Stimulated activated CD4-positive, alpha-beta T cell treated with anti-CD3 and anti-CD28 coated beads, TNF-alpha, amount 100 ng/mL, for 1 hour (primary cell): ENCODE measurements at places on chromosomes 11 and 22.

GRCh38 chr11:112200252-112200651, 24.9 kb downstream of the BCO2 start:
- DNase-seq = no peak

DNA sequence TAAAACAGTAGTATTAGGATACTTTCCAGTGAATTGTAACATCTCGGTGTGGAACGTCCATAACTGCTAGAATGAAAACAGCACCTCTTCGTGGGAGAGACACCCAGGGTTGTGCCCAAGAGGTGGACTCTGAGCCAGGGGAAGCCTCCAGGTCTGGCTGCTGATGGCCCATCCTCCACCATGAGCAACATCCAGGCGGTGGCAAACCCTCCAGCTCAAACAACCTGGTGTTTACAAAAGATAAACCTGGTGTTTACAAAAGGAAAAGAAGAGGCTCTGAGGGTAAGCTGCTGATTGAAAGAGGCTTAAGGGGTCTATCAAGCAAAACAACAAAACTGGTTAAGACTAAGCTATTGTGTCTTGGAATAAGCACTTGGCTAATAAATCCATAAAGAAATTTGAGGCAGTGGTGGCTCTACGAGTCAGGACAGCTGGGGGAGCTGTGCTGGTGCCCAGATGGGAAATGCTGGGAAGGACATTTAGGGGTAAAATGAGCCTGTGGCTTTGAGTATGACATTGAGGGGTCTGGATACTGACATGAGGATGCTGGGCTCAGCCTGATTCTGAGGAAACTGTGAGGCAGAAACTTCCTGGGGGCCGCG, 909.0 kb downstream of the BRD1 start:
- DNase-seq = no peak

DNA sequence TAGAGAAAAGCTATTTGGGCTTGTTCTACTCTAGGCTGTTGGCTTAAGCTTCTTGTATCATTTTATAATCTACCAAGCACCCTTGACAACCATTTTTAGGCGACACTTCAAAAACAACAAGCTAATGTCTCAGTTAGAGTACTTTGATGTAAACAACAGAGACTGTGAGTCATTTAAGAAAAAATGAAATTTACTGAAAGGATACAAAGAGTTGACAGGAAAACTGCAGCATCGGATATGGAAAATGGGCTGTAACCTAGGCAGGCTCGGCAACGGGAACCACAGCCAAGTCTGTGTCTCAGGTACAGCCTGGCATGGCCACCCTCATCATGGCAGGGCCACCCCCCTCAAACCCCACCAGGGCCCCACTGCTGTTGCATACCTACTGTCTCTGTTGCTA, 4.4 kb upstream of the RNF169 start:
- no peak for DNase-seq

DNA sequence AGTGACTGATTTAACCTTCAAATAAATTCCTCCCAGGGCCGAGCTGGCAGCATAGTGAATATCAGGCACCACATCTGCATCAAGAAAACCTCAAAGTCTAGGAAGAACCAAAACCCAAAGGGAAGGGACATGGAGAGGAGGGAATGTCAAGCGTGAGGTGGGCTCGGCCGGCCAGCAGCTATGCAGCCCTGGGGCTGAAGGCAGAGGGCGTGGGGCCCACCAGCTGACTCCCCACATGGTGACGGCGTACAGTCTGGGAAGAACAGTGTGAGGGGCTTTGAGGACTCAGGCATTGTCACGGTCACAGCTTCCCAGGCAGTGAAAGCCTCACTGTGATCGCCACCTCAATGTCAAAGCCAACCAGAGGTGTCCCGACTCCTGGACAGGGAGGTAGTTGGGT, 412.5 kb downstream of the SHANK2 start:
- DNase-seq = no peak

DNA sequence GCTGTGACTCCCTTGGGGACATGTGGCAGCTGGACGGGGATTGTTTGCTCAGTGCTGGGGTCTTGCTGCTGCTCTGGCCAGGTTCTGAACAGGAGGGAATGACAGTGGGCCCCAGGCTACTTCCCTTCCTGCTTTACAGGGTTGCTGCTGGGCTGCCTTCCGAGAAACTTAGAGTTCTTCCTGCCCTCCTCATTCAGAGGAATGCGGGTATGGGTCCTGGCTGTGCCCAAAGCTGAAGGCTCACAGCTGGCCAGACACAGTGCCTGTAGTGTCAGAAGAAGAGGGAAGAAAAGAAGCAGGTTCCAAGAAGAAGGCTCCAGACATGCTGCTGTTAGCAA, 108.3 kb upstream of the PARVA start:
- no peak for DNase-seq

GRCh38 chr11:78620159-78620558, 45.5 kb upstream of the NARS2 start:
- no peak for DNase-seq

DNA sequence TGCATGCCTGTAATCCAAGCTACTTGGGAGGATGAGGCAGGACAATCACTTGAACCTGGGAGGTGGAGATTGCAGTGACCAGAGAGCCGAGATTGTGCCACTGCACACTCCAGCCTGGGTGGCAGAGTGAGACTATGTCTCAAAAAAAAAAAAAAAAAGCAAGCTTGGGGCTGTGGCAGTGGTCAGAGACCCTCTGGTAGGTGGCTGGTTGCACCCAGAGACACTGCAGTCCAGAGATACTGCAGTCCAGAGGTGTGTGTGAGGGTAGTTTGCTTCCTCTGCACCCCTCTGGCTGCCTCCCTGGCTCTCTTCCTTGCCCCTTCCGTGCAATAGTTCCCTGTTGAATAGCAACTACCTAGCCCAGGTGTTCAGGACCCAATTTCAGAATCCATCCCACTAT, 1.7 kb upstream of the CCDC134 start:
- DNase-seq = no peak

GRCh38 chr22:44819966-44820631, 67.7 kb downstream of the ARHGAP8 start:
- DNase-seq = no peak

GRCh38 chr11:101030015-101030414, 99.6 kb downstream of the PGR start:
- DNase-seq = no peak

- no peak for DNase-seq
Observed at GRCh38 chr11:102476812-102477211, 24.2 kb upstream of the TMEM123 start.

DNA sequence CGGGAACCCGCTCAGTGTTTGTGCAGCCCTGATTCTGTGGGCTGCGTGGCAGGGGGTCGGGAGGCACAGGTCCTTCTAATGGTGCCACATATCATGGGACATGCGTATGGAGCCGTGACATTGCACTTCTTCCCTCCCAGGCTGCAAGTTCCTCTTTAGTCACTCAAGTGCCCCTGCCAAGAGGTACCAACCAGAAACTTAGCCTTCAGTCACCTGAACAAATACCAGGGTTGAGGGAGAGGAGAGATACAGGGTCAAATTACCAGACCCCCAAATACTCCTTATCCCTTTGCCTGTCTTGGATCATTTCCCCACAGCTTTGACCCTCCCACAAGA, 209.1 kb downstream of the BUD13 start:
- no peak for DNase-seq

DNA sequence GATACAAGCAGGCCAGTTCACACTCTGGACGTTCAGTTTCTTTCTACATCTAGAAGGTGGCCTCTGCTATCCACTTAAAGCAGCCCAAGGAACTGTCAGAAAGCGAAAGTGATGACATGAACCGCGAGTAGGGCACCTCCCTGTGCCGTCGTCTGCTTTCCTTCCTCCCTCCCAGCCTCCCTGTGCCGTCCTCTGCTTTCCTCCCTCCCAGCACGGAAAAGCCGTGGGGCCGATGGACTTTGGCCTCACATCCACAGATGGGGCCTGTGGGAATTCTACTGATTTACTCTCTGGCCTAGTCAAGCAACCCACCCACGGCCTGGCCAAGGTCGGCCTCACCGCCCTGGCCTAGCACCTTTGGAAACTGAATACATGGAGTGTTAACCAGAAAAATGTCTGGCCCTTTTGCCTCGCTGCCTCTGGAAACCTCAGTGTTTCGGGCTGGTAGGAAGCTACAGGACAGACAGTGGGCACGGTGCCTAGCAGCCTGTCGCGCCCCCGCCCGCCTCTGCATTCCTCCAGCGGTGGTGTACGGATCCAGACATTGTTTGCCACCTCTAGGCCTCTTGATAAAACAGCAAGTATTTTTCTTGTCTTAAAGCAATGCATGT, 14.2 kb downstream of the PEX26 start:
- DNase-seq = no peak

DNA sequence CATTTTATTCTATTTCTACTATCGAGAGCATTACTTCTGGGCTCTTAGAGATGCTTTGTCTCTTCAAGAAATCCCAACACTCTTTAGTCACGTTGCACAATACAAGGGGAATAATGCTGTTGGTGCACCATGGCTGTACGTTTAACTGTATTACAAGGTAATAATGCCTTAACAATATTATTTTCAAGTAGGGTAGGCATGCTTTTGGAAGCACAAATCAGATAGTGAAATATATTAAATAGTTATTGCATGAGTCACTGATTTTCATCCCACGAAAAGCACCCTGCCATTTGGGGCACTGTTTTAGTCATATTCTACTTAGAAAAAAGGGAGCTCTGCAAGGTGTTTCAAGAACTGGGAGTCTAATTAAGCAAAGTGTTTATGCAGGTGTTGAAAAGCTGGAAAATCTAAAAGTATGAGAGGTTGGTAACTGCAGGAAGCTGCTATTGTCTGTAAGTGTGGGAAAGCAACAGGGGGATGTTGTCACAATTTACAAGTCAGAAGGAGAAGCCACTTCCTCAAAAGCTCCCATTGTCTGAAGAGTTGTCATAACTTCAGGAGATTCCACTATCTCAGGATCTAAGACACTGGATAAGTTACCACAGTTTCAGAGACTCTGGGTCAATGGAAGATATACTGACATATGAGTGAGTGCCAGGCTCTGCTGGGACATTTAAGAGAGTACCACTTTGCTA, 218.2 kb downstream of the JRKL start:
- no peak for DNase-seq

GRCh38 chr22:47787501-47788227, 1025.2 kb downstream of the TBC1D22A start:
- no peak for DNase-seq

- no peak for DNase-seq
Observed at GRCh38 chr11:30583476-30584280, 2.5 kb downstream of the MPPED2 start.

- DNase-seq = no peak
Observed at GRCh38 chr11:2461956-2462542, 17.2 kb downstream of the KCNQ1 start.
